ENCODE measurements at places on chromosomes 11 and 22.

DNA sequence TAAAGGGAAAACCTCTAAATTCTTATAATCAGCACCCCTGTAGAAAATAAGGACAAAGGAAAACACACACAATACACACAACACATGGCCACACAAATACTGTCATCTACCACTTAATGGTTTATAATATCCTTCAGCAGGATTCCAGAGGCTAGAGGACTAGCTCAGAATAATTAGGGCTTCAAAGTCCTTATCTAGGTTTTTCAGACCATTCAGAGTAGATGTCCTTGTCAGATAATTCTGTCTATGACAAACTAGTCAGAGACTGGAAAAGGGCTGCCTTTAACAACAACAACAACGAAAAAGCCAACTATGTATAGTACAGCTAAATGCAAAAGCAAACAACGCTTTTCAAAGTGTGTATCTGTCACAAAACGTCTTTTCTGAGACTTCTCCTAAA lies 456.5 kb upstream of the CNTN5 start:
- DNase-seq: no peak

DNA sequence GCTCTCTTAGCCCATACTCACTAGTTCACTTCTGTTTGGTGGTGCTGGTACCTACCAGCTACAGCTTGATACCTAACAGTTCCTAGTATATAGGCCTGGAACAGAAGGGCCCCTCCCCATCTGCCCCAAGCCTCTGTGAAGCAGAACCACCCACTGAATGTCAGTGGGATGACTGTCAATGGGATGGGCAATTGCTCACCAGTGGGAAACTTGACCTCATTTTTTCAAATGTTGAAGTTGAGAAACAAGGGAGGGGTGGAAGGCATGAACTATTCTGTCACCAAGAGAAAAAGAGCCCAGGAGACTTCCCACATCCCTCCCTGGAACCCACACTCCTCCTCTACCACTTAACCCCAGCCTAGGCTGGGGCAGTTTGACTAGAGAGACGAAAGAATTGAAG lies at the start of gene NLRP10:
Gene NLRP10, minus strand, starts transcription at position 62 of the 400 bp plus-strand sequence. CDS start 1,952 bp downstream, outside the sequence.
- no peak for DNase-seq

DNA sequence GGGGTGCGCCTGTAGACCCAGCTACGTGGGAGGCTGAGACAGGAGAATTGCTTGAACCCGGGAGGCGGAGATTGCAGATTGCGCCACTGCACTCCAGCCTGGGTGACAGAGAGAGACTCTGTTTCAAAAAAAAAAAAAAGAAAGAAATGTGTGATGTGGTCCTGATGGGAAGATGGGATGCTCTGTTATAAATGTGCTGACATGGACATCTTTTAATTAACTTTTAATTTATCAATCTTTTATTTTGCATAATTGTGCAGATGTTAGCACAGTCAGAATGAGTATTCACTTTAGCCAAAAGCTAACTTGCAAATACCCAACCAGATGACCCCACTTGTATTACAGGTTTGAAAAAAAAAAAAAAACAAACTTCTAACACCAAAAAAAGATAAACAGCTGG lies 23.8 kb upstream of the USP47 start:
- DNase-seq: no peak

GRCh38 chr11:117420143-117420485 lies 92.5 kb downstream of the CEP164 start:
- DNase-seq: no peak

DNA sequence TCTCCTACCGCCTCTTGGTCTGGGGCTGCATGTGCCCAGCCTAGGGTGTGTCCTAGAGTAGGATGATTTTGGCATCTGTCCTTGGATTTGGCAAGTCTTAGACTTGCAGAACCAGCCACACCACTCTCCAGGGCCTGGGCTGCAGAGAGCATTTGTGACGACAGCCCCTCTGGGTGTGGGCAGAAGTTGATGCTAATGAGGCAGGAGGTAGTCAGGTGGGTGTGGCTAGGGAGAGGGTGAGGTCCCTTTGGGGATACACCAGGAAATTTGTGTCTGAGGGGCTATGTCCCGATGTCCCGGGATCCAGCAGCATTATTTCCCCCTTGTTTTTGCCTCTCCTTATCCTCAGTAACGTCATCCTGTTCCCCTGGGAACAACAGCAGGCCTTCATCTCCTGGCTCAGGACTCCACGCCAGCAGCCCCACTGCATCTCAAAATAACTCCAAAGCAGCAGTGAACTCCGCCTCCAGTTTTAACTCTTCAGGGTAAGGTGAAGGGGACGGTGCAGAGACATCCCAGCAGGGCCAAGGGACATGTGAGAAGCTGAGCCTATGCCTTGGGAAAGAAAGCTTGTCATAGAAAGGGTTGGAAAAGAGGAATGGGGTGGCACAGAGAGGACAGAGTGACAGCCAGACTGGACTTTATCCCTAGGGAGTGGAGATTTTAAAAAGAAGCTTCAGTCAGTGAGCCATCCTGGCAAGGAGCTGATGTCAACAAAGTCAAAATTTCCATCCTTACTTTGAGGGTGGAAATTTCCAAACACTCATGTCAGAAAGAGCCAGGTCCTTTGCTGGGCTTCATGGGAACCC lies 8.0 kb upstream of the TLCD5 start:
- no peak for DNase-seq

- no peak for DNase-seq
These were observed 15.9 kb downstream of the CBLIF start for GRCh38 chr11:59829358-59829757.

DNA sequence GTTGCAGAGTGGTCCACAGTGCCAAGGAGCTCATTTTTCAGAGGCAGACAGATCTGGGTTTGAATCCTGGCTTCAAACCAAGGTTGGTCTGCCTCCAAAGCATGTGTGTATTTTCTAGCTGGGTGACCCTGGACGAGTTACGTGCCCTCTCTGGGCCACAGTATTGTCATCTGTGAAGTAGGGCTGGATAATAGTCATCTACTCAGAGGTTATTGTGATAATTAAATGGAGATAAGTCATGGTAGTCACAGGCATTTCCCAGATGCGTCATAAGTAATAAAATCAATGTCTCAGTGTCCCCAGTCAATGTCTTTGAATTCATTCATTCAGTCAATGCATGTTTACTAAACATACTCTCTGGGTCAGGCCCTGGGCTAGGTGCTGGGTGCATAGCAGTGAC lies 8.6 kb downstream of the OMP start:
- DNase-seq: no peak

GRCh38 chr11:134254433-134255183 lies 1.2 kb downstream of the ACAD8 start:
- no peak for DNase-seq

DNA sequence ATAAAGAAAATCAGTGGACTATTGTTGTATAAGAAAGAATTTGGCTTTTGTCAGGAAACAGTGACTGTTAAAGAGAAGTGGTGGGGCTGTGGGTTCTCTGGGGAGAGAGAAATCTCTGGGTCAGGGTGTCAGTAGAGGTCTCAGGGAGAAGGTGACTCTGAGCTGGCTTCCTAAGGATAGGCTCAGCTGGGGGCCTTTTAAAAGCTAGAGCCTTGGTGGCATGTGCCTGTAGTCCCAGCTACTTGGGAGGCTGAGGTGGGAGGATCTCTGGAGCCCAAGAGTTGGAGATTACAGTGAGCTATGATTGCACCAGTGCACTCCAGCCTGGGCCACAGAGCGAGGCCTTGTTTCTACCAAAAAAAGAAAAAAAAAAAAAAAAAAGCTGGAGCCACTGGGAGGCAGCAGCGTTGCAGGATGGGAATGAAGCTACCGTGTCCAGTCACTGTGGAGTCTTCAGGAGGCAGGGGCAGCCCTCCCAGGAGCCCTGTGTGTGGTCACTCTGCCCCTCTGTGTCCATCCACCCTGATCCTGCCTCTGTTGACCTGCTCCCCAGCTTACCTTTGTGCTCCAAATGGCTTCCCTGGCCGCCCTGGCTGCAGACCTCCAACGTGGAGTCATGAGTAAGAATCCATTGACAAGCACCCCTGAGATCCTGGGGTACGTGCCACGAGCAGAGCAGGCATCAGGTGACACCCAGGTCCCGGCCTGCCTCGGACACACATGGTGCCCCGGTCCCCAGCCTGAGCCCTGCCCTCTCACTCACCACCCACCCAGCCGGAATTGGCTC lies 5.4 kb upstream of the MIF start:
- DNase-seq: no peak

GRCh38 chr11:61715867-61716266 lies 35.7 kb downstream of the DAGLA start:
- no peak for DNase-seq

DNA sequence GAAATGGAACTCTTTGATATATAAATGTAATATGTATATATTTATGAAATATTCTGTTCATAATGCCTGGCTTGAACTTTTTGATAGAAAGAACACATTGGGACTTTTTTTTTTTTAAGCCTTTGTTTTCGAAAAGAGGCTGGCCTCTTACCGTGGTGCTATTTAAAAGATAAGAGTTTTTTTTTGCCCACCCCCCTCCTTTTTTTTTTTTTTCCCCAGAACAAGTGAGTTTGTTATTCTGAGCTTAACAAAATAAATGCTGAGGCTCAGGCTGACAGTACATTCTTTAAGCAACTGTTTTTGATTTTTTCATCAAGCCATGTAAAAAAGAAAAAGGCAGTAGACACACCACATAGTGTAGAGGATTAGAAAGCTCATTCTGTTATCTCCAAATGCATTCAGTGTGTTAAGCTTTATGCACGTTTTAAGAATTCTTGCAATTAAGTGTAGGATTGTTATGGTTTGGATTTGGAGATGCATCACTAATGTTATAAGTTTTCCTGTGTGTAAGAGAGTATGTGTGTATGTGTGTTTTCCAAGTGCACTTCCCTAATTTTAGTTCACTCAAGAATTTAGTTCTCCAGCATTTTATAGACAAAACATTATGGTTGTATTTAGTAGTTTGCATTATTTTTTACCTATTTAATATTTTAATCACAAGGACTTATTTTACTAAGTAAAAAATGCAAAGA lies 12.0 kb downstream of the PDHX start:
- DNase-seq: no peak

DNA sequence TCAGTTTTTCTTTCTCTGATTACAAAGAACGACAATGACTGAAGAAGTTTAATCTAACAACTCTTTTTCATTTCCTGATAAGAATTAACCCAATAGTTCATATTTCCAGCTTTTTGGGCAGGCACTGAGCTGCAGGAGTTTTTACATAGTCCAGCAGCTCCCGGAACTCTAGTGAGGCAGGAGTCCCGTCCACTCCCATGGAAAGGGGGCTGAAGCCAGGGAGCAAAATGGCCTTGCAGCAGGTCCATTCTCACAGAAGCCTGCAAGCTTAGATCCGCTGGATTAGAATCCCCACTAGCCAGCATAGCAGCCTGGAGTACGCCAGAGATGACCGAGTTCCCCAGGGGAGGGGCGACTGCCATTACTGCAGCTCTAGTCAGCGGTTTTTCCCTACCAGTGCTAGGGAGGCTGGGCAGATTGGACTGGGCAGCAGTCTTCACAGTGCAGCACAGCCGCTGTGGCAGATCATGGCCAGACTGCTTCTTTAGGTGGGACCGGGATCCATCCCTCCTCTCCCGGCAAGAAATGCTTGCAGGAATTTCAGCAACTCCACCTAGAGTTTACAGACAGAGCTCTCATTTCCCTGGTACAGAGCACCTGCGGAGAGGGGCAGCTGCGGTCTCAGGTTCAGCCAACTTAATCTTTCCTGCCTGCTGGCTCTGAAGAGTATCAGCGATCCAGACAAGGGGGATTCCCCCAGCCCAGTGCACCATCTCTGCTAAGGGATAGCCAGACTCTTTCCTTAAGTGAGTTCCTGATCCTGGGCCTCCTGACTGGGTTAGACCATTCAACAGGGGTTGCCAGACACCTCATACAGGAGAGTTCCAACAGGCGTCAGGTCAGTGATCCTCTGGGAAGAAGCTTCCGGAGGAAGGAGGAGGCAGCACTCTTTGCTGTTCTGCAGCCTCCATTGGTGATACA lies 742 bp upstream of the CASP4 start:
- DNase-seq: no peak

- DNase-seq: no peak
These were observed 41.0 kb downstream of the CELF1 start for GRCh38 chr11:47511917-47512316.
